ENCODE measurements at places on chromosomes 13 and 19.
A peak's percentile ranks its signal among the peaks of the same experiment; 100 is the strongest.

GRCh38 chr13:93769101-93769500, 542.5 kb downstream of the GPC6 start:
- DNase-seq, result no peak

GRCh38 chr13:27055526-27055925, 116.1 kb downstream of the USP12 start:
- no peak for DNase-seq

GRCh38 chr13:43309311-43309710, 285.9 kb downstream of the DNAJC15 start:
- no peak for DNase-seq

DNA sequence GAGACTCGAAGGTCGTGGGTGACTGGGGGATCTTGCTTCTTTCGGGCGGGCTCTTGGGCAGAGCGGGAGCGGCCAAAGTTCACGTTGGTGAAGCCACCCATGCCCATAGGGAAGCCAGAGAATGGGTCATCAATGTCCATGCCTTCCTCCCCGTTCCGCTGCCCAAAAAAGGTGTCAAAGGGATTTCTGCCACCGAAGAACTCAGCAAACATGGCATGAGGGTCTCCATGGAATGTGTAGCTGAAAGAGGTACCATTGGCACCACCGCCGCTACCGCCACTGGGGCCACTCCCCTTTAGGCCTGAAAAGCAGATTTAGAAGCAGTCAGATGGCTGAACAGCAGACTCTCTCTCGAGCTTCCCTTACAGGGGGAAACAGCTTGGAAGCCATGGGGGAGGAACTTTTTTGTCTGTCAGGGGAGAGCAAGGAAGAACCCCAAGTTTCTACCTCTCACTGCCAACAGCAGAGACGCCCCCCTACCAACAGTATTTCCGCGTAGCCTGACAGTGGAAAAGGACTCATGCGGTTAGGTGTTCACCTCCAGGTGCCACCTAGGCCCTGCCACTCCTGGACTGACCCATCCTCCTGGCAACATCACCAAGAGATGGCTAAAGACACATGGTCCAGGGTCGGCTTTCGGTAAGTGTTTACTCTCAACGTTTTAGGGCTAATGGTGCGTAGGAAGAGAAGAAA, 1.3 kb downstream of the DNAJB1 start:
- no peak for DNase-seq

DNA sequence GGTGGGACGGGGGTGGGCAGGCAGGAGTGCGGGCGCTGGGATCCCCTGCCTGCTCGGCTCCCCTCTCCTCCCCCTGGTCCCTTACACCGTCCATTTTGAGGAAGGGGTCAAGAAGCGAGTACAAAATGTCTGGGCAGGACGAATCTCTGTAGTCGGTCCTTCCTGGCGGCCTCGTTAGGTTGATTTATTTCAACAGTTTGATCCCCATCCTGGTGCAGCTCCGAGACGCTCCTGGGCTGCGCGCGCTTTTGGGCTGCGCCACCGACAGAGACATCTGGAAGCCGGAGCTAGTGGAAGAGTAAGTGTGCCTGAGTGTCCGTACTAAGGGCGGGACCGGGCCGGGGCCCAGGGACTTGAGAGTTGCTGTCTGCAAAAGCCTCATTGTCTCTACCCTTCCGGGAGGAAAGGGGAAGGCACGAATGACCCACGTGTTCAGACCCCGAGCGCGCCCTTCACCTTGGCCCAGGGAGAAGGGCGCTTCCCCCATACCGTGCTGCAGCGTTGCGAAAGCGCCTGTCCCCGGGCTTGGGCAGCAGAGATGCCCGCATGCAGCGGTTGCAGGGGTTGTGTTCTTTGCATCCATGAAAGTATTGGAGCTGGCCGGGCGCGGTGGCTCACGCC, 1.8 kb downstream of the ZNF114 start:
- DNase-seq, result peak; percentile 76

DNA sequence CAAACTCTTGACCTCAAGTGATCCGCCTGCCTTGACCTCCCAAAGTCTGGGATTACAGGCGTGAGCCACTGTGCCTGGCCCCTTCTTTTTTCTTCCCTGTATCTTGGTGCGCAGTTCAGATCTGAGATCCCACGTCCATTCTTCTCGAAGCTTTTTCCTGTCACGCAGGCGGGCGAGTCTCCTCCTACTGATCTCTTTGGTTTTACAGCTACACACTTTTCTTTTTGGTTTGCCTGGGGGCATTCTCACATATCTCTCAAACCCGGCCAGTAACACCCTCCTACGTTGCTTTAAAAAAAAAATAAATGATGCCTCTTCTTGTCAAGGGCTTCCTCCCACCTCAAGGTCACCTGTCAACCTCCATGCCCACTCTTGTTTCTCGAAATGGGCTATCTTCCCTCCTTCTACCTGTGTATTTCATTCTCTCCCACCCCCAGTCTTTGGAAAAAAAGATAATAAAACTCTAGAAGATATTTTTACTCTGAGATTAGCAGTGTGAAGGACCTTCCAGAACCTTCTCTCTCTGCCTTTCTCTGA, 12.1 kb downstream of the TMPRSS9 start:
- no peak for DNase-seq

- DNase-seq, result no peak
Measured at GRCh38 chr19:1648920-1649541, 3.4 kb downstream of the TCF3 start.

GRCh38 chr13:71249011-71249410, 618.0 kb downstream of the DACH1 start:
- no peak for DNase-seq

GRCh38 chr19:50667177-50667758, 18.0 kb downstream of the C19orf81 start:
- DNase-seq, result no peak

Data from brain (organoid and tissue), 16 donors.